ENCODE measurements at places on chromosomes 1 and 21. TPM values are rescaled to one million over a fixed set of nuclear protein-coding genes. Genes with fewer than 3 reads are reported as not detected.

CD1D gene
- 0.15 TPM for polyA plus RNA-seq

KPRP gene
- polyA plus RNA-seq: not detected

SORT1 gene
- 0.70 TPM for polyA plus RNA-seq

A3GALT2 gene
- polyA plus RNA-seq: not detected

AKR7A2 gene
- polyA plus RNA-seq: 104 TPM

INKA2 gene
- 3.1 TPM for polyA plus RNA-seq

GRCh38 chr1:109882288-109883245 is 28.1 kb upstream of the CSF1 start:
- DNase-seq: no peak
- H3K27me3 ChIP-seq: no peaks in the 10 kb centered on the region
- no peak overlapping the region for H3K27ac ChIP-seq
- H3K4me3 ChIP-seq: no peak overlapping the region
- H3K4me1 ChIP-seq: peaks cover 9% of the 10 kb centered on the region

- no peak for DNase-seq
- H3K36me3 ChIP-seq: no peaks in the 10 kb centered on the region
- no peak overlapping the region for H3K4me3 ChIP-seq
- no peak overlapping the region for H3K27ac ChIP-seq
These were observed 23.5 kb upstream of the DDOST start for GRCh38 chr1:20684651-20685050.

GRCh38 chr1:77245830-77246229 is 26.6 kb upstream of the PIGK start:
- H3K27ac ChIP-seq: no peak overlapping the region
- H3K27me3 ChIP-seq: no peaks in the 10 kb centered on the region
- no peak overlapping the region for H3K4me3 ChIP-seq
- no peak for DNase-seq
- H3K4me1 ChIP-seq: no peaks in the 10 kb centered on the region

- H3K36me3 ChIP-seq: no peaks in the 10 kb centered on the region
- no peaks in the 10 kb centered on the region for H3K4me1 ChIP-seq
- no peak overlapping the region for H3K4me3 ChIP-seq
- no peak for DNase-seq
- H3K27me3 ChIP-seq: no peaks in the 10 kb centered on the region
These were observed 144.6 kb downstream of the NFIA start for GRCh38 chr1:61226791-61227567.

- H3K36me3 ChIP-seq: peaks cover 7% of the 10 kb centered on the region
- no peak overlapping the region for H3K4me3 ChIP-seq
- no peaks in the 10 kb centered on the region for H3K27me3 ChIP-seq
- no peaks in the 10 kb centered on the region for H3K4me1 ChIP-seq
- DNase-seq: no peak
These were observed 19.7 kb downstream of the PTTG1IP start for GRCh38 chr21:44853601-44854390.

DNA sequence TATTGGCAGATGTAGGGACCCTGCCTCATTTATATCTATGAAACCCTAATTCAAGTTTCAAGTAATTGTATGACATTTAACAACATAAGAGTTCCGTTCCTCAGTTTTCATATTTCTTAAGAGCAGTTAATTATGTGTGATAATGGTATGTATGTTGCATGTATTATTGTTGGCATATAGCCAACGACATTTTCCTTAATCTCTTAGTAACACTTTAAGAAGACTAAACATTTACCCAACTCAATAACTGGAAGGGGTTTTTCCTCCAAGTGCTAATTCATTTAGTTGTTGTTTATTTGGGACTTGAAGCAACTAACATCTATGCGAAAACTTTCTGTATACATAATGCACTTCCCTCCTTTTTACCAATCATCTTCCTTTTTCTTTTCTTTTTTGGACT is 1.5 kb upstream of the RALGPS2 start:
- no peak overlapping the region for H3K27ac ChIP-seq
- H3K4me1 ChIP-seq: no peaks in the 10 kb centered on the region

GRCh38 chr1:7983086-7983778 is 21.7 kb downstream of the PARK7 start:
- peaks cover 4% of the 10 kb centered on the region for H3K4me1 ChIP-seq
- no peak overlapping the region for H3K27ac ChIP-seq
- no peak overlapping the region for H3K4me3 ChIP-seq

DNA sequence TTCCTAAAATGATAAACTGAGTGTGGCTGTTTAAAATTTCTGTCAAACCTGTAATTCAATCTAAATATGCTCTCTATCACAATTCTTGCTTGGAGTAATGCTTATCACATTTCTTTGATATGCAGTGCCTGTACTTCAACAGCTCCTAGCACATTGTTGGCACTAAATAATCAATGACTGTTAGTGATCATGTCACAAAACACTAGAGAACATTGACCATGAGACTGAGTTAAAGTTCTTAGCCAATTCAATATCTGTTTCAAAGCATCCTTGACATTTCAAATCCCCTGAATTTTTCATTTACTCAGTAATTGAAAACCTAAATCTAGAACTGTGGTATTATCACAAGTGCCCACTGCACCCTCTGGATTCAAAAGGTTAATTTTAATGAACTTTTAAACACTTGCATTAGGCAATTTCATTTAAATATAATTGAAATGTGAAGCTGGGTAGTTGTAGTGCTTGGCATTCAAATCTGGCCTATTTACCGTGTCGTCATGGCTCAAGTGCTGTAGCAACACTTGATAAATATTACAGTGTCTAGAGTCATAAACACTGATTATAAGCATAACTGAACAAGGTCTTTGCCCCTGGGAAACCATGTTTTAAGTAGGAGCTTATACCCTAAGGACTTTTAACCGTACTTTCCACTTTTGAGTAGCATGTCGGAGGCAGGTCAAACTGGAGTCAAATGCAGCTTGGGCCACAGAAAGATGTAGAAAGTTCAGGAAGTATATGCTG is 143.6 kb downstream of the LRRC7 start:
- H3K4me3 ChIP-seq: no peak overlapping the region
- DNase-seq: no peak
- no peaks in the 10 kb centered on the region for H3K27me3 ChIP-seq
- no peak overlapping the region for H3K27ac ChIP-seq

DNA sequence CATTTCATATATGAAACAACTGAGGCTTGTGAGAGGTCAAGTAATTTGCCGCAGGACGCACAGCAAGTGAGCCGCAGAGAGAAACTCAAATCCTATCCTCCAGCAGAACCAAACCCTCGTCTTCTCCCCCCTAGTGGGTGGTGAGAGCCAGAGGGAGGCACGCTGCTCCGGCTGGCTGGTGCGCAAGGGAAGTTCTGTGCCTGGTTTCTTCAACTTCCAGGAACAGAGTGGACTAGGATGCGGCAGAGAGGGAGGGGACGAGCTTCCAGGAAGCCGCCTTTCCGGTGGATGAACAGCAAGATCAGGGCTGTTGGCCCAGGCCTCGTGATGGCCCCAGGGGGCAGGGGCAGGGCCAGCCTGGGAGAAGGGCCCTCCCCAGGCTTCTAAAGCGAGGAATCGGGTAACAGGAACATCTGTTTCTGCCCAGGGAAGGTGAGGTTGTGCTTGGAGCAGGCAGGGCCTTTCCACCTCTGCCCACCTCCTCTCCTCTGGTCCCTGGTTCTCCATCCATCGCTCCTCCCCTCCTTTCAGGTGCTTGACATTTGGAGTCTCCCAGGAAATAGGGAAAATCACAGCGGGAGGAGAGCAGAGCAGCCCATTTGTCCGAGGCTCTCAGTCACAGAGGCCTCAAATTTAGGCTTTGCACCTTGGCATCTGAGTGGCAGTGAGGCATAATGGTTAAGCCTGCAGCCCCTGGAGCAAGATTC is 16.8 kb upstream of the PDIK1L start:
- peaks cover 2% of the 10 kb centered on the region for H3K27me3 ChIP-seq
- no peak overlapping the region for H3K27ac ChIP-seq
- no peaks in the 10 kb centered on the region for H3K36me3 ChIP-seq
- H3K4me3 ChIP-seq: no peak overlapping the region
- no peak for DNase-seq

DNA sequence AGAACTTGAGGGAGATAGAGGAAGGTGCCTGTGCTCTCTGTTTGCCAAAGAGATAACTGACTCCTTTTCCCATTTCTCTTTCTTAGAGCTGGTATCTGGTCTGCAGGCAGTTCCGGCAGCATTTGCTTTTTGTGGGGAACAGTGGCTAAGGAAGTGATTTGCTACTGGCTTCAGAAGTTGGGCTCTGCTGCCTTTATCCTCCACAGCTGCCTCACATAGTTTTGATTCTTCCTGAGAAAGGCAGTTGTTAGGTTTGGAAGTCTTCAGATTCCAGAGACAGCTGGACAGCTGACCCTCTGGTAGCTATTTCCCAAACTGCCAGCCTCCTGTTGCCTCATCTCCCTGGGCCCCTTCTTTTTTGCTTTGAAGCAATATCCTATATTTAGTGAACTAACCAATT is 62.6 kb upstream of the MACF1 start:
- H3K27ac ChIP-seq: no peak overlapping the region
- no peaks in the 10 kb centered on the region for H3K36me3 ChIP-seq
- no peaks in the 10 kb centered on the region for H3K4me1 ChIP-seq
- H3K4me3 ChIP-seq: no peak overlapping the region
- H3K27me3 ChIP-seq: no peaks in the 10 kb centered on the region

DNA sequence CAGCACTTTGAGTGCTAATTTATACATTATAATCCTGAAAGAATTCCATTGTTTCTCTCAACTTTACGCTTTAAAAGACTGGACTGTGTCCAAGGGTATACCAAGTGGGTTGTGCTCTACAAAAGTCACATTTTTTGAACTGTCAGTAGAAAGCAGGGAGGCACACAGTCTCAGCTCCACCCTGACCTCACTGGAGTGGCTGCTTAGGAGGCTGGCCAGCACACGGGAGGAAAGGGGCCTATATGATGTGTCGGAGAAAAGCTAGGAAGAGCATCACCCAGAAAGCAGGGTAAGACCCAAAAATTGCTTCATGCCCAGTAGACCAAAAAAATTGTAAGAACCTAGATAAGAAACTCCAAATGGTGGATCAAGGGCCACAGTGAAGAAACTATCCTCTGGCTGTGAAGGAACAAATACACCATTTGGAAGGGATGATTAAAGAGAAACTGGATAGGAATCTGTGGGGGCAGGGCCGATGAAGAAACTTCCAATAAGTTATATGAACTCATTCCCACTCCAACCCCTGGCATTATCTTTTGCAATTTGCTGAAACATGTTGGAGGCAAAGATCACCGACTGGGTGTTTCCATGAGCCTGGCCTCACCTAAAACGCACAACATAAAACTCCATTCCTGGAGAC is 1.9 kb downstream of the S100A10 start:
- H3K27me3 ChIP-seq: peaks cover 37% of the 10 kb centered on the region
- no peak overlapping the region for H3K27ac ChIP-seq
- H3K4me1 ChIP-seq: peaks cover 11% of the 10 kb centered on the region
- H3K4me3 ChIP-seq: no peak overlapping the region
- H3K36me3 ChIP-seq: no peaks in the 10 kb centered on the region

- H3K36me3 ChIP-seq: no peaks in the 10 kb centered on the region
- H3K27me3 ChIP-seq: no peaks in the 10 kb centered on the region
- no peak overlapping the region for H3K4me3 ChIP-seq
- no peaks in the 10 kb centered on the region for H3K4me1 ChIP-seq
- no peak overlapping the region for H3K27ac ChIP-seq
These were observed 115.5 kb upstream of the VAV3 start for GRCh38 chr1:108080448-108080847.

- DNase-seq: no peak
- H3K4me3 ChIP-seq: peak overlapping the region; percentile 71
- H3K27ac ChIP-seq: no peak overlapping the region
These were observed 773 bp upstream of the RCC2 start for GRCh38 chr1:17440074-17440826.

DNA sequence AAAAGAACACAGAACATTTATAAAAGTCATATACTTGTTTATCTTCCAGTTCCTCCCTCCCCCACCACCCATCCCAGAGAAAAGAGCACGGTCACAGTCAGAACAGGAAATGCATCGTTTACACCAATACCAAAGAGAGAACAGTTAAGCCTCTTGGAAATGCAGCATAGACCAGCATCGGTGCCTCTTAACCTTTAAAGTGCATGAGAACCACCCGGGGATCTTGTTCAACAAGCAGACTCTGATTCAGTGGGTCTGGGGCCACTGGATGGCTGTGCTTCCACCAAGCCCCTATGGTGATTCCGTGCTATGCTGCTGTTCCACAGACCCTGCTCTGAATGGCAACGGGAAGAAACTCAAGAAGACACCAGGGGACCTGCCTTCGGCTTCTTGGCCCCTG is 19.2 kb downstream of the FAM89A start:
- H3K4me1 ChIP-seq: no peaks in the 10 kb centered on the region
- DNase-seq: no peak
- H3K36me3 ChIP-seq: no peaks in the 10 kb centered on the region
- H3K4me3 ChIP-seq: no peak overlapping the region
- no peaks in the 10 kb centered on the region for H3K27me3 ChIP-seq
